ENCODE measurements at places on chromosomes 7 and 10.

- no peak for DNase-seq
Measured at GRCh38 chr7:99699946-99700345, 20.1 kb upstream of the CYP3A5 start.

- DNase-seq, result no peak
Measured at GRCh38 chr7:35729061-35729783, 34.3 kb upstream of the HERPUD2 start.

DNA sequence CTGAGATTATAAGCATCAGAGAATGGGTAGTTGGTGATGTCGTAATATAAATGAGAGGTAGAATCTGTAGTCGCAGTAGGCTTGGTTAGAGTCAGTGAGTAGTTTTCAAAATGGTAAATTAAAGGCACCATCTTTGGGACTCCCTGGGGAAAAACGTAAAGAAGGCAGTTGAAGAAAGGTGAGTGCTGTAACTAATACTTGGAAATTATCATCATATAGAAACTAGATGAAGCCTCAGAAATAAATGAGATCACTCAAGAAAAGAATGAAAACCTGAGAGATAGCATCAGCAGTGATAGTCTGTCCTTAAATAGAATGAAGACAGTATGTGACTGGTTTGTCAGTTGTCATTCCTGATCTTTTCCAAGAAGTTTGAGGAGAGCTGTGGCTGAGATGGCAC lies 23.8 kb downstream of the PALS2 start:
- DNase-seq, result no peak

DNA sequence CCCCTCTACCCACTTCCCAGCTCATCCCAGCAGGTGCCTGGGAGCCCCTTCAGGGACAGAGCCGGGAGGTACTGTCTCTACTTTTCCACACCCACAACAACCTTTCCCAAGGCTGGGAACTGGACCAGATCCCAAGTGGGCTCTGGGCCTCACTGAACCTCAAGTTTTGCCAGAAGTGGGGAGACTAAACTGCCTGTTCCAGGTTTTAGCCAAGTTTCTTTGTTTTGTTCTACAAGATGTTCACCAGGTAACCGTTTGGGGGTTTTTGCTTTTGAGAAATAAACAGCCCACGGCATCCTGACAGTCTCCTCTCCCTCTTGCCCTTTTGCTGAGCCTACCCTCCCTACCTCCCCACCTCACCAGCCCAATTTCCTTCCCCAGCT lies 10.6 kb upstream of the EMX2 start:
- DNase-seq, result no peak

- no peak for DNase-seq
Measured at GRCh38 chr10:75512203-75512933, 80.9 kb downstream of the LRMDA start.

GRCh38 chr7:41771717-41772116 lies 68.8 kb upstream of the INHBA start:
- no peak for DNase-seq

DNA sequence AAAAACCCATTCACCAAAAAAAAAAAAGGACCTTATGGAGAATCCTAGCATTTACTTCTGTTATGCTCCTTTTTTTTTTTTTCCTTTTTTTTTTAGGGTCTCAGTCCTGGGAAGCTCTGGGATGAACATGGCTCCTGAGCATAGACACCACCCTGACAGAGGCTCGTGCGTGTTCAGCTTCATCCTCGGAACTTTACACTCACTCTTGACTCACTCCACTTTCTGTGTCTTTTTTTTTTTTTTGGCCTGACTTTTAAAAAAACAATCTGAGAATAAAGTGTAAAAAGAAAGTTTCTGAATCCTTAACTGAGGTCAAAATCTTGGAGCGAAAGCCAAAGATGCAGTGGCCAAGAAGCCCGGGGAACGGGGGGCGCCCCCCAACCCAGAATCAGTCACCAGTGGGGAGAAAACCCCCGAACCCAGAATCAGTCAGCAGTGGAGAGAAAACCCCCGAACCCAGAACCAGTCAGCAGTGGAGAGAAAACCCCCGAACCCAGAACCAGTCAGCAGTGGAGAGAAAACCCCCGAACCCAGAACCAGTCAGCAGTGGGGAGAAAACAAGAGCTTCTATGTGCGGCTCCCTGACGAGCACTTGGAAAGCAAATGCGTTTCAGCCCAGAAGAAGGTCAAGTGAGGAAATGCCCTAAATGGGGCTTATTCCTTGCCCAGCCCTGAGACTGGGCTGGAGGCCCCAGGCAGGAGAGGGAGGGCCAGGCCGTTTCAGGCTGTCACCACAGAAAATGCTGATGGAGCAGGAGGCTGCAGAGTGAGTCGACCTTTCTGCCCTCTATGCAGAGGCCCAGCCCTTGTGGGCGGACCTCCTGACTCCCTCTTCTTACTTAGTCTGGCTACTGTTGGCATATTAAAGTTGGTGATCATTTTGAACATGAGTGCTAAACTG lies 19.0 kb upstream of the PFKP start:
- no peak for DNase-seq

DNA sequence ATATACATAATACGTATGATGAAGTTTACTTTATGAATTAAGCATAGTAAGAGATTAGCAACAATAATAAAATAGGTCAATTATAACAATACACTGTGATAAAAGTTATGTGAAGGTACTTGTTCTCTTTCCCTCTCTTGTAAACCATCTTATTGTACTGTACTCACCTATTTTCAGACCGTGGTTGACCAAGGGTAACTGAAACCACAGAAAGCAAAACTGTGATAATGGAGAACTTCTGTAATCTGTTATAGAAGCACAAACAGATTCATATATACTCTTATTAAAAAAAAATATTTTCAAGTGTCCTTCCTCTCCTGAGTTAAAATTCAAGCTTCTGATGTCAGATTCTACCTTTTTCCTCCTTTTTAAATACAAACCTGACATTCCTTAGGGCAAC lies 1247.8 kb upstream of the SORCS1 start:
- DNase-seq, result no peak

DNA sequence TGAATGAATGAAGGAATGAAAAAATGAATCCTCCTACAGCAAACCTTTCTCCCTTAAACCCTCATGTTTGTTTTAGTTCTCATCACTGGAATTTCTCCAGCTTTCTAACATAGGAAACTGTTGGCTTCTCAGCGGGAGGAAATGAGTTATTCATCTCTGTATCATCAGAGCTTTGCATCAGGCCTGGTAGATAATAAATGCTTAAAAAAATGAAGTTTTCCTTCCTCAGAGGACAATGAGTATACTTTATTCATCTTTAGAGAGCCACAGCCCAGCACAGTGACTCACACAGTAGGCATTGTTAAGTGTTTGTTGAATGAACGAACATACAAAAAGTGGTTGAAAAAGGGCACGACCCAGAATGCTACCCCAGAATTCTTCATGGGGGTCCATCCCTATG lies 62.6 kb downstream of the COL13A1 start:
- DNase-seq, result no peak

DNA sequence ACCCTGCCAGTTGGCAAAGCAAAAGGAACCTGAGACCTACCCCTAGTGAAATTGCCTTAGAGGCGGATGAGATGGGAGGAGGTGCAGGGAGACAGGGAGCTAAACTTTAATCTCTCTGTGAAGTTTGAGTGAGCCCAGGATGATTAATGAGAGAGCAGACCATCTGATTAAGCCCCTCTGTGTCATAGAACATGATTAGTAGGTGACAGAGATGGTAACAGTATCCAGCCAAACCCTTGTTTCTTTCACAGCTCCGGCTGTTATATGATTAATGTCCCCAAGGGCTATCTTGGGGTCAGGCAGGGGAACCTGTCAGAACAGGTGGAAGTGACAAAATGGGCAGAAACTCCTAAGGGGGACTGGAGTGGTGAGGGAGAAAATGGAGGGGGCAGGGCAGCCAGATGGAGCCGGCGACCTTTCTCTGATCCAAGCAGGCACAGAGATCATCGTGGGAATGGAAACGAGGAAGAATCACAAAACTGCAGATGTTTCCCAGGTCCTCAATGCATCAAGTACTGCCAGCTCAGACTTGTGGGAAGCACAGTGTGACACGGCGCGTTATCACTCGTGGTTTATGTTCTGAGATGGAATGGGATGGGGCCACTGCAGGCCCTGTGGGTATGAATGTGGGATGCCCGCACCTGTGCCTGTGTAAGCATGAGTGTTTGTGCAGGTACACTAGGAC lies 684.2 kb downstream of the LRMDA start:
- no peak for DNase-seq

DNA sequence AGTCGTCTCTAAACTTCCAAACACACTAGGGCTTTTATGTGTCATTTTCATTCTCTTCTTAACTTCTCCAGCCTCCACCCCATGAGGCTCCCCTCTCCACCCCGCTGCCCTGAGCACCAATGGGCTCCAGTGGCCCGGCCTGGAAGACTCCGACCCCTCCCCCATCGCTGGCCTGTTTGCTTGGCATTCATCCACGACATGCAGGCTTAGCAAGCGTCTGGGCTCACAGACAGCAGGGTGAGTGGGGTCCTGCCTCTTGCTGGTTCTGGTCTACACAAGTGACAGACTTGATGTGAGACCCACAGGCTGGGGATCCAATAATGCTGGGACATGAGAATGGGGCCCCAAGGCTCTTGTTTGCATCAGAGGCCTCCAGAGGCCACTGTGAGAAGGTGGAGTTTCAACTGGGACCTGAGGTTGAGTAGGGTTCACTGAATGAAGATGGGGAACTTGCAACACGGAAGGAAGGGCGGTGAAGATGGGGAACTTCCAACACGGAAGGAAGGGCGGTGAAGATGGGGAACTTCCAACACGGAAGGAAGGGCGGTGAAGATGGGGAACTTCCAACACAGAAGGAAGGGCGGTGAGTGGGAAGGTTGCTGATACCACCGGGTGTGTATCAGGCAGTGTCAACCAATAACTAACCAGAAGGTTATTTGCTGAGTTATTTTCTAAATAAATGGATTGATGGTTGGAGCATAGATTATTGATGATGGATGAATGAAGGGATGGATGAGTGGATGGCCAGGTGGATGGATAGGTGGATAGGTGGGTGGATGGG lies 14.0 kb downstream of the KNDC1 start:
- no peak for DNase-seq

DNA sequence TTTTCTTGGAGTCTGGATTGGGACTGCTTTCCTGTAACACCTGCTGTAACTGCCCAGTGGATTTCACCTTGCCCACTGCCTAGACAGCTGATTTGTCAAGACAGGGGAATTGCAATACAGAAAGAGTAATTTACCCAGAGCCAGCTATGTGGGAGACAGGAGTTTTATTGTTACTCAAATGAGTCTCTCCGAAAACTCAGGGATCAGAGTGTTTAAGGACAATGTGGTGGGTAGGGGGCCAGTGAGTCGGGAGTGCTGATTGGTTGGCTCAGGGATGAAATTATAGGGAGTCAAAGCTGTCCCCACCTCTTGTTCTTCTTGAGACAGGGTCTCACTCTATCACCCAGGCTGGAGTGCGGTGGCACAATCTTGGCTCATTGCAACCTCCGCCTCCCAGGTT lies 25.2 kb upstream of the BNIP3 start:
- DNase-seq, result no peak

DNA sequence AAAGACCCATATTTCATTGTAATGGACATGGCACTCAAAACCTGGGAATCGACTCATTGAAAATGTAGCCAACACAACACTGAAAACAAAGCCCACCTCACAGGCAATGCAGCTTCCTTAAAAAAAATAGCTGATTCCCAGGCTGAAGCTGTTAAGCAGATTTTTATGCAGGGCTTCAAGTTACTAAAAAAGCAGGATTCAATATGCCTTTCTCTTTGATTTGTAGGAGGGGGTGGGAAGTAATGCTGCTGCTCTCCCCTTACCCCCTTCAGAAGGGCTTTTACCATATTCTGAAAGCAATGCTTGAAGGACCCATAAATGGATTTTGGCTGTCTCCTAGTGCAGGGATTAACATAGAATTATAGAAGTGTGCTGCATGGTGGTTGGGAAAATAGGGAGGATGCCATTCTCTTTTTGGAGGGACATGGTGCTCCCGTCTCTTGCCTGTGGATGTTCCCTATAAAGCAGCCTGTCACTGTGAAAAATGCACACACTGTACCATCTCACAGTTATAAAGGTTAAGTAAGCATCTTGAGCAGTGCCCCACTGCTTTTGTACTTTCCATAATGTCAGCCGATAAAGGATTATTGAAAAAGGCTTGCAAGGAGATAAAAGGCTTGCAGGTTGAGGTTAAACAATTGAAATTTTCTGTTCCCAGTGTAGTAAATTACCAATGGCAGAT lies 262.8 kb downstream of the AUTS2 start:
- DNase-seq, result no peak

DNA sequence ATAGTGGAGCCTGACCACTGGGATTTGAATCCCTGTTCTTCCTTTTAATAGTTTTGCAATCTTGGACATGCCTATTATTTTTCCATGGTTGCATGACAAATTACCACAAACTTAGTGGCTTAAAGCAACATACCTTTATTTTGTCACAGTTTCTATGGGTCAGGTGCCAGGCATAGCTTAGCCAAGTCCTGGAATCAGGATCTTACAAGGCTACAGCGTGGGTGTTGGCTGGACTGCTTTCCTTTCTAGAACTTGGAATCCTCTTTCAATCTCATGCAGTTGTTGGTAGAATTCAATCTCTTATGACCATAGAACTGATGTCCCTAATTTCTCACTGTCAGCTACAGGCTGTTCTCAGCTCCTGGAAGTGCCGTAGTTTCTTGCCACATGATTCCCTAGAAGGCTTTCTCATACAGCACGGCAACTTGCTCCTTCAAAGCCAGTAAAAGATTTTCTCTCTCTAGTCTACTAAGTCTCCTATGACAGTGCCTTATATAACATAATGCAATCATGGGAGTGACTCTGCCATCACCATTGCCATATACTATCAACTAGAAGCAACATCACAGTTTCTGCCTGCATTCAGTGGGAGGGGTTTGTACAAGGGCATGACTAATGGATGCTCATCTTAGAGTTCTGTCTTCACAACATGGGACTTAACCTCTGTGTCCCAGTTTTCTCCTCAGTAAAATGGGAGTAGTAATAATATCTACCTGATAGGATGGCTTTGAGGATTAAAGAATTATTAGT lies 243.4 kb upstream of the FZD1 start:
- DNase-seq, result no peak
